ENCODE measurements at places on chromosomes 6 and 20.
A peak's percentile ranks its signal among the peaks of the same experiment; 100 is the strongest.

DNA sequence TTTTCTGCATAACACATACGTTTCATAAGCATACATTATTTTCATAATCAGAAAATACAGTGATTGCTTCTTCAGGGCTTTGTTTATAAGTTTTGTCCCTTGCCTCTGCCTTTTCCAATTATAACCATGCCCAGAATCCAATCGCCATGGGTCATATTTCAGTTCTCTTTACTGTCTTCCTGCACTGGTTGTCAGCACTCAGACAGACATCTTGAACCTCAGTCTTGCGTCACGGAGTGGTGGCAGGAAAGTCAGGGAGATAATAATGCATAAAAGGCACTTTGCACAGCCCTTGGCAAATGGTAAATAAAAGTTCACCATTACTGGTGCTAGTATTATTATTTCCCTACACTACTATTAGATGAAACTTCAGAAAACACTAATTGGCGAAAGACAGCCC, 7.2 kb downstream of the KIF16B start:
- DNase-seq: no peak

GRCh38 chr20:4180356-4180755, 165.0 kb upstream of the RNF24 start:
- DNase-seq: no peak

GRCh38 chr6:167738386-167738785, 88.3 kb upstream of the AFDN start:
- no peak for DNase-seq

- no peak for DNase-seq
Observed at GRCh38 chr20:12970372-12970821, 38.4 kb upstream of the SPTLC3 start.

GRCh38 chr6:90154755-90155470, 141.7 kb downstream of the BACH2 start:
- no peak for DNase-seq

DNA sequence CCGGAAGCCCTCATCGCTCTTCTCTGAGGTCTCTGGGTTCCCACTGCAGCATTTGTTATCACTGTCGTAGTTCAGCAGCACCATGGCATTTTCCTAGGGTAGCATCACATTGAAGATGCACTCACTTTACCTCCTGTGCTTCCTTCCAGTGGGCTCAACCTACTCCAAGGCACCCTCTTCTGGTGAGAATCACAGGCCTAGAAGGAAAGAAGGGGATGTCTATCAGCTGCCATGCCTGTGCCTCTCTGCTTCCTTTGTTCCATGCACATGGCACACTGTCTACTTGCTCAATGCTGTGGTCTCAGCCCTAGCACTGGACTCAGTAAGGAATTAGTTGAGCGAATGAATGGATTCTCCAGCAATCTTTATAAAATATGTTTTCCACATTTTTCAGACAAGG, 22.6 kb downstream of the CST4 start:
- DNase-seq: no peak

- no peak for DNase-seq
Observed at GRCh38 chr20:5827098-5827853, 77.1 kb downstream of the SHLD1 start.

GRCh38 chr6:79797912-79798311, 149.4 kb downstream of the ELOVL4 start:
- DNase-seq: no peak

GRCh38 chr6:17621003-17621402, 20.9 kb downstream of the FAM8A1 start:
- no peak for DNase-seq

DNA sequence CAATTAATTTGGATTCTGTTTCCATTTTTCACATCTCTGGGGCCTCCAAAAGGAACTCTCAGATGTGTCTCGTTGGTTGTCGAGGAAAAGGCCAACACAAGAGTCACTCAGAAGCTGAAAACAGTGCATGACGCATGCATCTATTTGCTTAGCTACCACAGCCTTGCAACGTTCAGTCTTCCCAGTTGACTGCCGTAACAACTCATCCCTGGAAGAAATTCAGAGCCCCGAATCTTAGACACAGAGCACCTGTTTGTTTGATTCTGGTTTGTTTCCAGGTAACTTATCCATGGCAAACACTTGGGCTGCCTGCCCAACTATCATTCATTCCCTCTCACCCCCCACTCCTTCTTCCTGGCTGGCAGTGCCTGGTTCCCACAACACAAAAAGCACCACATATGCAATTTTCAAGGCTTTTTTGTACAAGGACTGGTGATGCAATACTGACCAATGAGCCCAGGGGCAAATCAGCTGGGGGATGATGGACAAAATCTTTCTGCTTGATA, 60.5 kb downstream of the ZMYND8 start:
- DNase-seq: no peak

DNA sequence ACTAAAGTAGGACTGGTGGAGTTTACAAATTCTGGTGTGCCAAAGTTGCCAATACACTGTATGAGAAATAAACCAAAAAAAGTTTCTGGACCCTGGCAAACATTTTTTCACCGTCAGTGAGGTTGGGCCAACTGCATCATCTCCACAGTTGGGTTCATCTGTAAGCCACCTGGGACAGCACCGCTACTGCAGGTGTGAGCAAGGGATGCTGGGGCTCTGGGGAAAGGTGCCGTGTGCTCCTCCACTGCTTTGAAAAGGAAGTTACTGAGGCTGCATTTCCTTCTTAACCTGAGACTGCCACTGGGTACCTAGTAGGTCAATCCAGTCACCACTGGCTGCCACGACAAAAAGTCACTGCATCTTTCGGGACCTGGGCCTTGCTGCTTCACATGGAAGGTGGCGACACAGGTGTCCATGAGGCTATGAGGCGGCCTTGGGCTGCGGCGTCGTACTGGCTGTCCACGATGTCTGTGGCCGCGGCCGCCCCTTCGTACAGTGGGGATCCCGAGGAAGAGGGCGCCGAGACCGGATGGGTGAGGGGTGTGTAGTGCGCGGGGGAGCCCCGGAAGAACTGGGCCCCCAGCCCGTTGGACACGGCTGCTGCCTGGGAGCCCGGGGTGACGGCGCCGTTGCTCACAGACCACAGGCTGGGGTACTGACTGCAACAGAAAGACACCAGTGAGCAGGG, 9.6 kb downstream of the TBXT start:
- DNase-seq: no peak

DNA sequence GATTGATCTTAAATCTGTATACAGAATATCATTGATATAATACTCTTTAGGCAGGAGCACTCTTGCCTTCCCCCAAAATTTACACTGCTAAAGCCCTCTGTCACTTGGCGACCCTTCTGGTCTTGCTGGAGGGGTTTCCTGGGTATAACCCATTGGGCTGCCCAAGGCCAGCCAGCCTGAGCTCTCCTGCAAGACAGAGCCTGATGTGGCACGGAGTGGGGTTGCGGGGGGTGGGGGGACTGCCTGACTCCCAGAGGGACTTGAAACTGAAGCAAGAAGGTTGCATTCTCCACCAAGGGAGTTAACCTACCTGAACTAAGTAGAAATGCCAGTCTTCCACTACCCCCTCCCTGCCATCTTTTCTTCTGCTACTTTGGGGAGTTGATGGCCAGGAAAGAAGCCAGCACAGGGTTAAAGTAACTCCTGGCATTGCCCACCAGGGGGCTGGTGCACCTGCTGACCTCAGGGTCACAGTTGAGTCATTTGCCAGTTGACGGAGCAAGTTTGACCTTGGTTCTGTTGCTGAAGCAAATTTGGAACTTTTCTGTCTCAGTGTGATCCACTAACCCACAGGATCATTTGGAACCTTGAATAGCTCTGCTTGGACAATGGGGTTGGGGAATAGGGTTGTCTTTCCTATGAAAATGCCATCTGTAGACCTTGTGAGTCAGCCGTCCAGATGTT, 79.4 kb downstream of the ASXL1 start:
- DNase-seq: no peak

GRCh38 chr6:139285590-139285989, 6.2 kb downstream of the TXLNB start:
- no peak for DNase-seq

- DNase-seq: no peak
Observed at GRCh38 chr20:51579137-51579536, 36.6 kb upstream of the NFATC2 start.

DNA sequence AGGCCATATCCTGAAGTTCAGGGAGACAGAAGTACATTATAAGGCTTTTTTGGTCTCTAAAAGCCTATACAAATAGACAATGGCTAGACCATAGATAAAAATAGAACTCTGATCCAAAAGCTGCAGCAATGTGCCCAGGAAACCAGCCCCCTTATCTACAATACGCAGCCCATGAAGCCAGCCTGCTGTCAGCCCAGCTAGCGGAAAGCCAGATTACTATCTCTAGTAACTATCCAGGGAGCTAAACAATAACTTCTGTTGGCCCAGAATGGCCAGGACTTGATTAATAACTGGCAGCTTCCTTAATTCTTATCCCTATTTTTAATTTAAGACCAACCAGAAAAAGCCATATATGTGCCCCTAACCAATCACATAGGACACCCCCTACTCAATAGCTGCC, 160.4 kb upstream of the SMLR1 start:
- DNase-seq: no peak

DNA sequence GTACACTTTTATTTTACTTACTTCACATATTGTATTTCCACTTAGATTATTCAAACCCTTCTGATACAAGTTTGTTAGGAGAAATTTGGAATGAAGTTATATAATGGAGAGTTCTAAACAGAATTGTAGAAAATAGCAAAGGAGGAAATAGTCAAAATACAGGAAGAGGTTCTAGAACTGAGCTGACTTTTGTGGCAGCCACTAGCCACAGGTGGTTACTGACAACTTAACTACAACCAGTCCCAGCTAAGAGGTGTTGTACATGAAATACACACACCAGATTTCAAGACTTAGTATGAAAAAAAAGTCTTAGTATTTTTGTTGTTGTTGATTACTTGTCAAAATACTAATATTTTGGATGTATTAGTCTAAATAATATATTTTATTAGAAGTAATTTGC, 727.4 kb upstream of the CITED2 start:
- DNase-seq: no peak

DNA sequence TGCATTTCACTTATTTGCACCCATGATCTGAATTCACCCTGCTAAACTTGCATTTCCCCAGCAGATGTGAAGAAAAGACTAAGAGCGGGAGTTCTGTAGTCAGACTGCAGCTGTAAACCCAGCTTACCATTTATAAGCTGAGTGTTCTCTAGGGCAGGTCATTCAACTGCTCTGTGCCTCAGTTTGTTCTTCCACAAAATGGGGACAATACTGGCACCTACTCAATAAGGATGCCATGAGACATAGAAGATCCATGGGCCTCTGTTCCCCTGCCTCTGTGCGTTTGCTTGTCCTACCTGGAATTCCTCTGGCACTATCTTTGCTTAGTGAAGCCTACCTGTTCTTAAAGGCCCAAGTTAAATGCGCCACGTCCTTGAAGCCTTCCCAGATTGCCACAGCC, 12.2 kb upstream of the MDFI start:
- no peak for DNase-seq

- DNase-seq: peak; percentile 56
Observed at GRCh38 chr6:87151781-87152525, 3.4 kb upstream of the ZNF292 start.

- DNase-seq: no peak
Observed at GRCh38 chr6:97687916-97688315, 404.9 kb upstream of the MMS22L start.

DNA sequence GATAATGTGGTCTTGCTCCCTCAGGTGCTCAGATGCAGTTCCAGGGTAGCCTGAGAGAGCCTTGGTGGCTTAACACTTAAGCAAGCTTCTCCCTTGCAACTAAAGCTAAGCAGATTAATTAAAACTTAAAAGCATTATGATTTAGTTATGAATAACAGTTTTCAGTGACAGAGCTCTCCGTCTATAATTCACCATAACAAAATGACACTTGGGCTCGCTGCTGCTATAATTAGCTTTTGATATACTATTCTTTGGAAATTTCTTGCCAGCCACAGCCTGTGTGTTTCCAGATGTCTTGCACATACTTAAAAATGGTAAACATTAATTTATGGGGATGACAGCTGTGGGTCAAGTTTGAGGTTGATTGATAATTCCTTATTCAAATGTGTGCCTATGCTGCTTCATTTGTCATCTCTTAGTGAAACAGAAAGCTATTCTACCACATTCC, 380.5 kb downstream of the TFAP2B start:
- no peak for DNase-seq

DNA sequence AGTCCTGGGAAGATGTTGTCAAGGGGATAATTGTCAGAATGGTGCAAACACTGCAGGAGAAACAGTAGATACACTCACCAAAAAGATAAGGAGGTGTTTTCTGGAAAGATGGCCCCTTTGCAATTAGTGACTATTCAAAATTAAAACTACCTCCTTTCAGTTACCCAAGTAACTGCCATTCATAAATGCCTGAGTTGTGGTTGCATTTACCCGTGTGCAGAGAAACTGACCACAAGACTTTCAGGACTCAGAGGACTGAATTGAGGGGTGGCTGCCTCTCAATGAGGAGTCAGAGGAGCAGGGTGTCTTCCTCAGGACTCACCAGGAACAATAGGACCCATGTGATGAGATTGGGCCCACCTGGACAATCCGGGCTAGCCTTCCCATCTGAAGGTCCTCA, 39.0 kb downstream of the GCM1 start:
- DNase-seq: no peak

DNA sequence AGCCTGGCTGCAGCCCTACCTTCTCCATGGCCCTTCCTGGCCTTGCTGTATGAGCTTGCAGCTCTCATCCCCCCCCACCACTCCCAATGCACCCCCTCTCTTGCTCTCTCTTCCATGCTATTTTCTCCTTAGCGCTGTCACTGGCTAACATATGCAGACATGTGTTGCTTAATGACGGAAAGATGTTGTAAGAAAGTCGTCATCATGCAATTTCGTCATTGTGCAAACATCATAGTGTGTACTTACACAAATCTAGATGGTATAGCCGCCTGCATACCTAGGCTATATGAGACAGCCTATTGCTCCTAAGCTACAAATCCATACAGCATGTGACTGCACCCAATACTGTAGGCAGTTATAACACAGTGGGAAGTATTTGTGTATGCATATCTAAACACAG, 27.0 kb downstream of the ANGPT4 start:
- DNase-seq: no peak

GRCh38 chr6:132228894-132229293, 172.4 kb downstream of the MOXD1 start:
- DNase-seq: no peak

GRCh38 chr6:138218449-138218848, at the start of gene PBOV1:
Gene PBOV1, minus strand, starts transcription at chr6:138218491. Its CDS starts 96 bp downstream, at chr6:138218395.
- DNase-seq: no peak

GRCh38 chr6:49564552-49564951, 14.1 kb downstream of the C6orf141 start:
- no peak for DNase-seq

Data from stimulated activated CD8-positive, alpha-beta memory T cell treated with anti-CD3 and anti-CD28 coated beads, Interleukin-15, amount 100 ng/mL, for 4 hours (primary cell).